AG08395 (cell line): ENCODE measurements at places on chromosomes 3 and 15.

DNA sequence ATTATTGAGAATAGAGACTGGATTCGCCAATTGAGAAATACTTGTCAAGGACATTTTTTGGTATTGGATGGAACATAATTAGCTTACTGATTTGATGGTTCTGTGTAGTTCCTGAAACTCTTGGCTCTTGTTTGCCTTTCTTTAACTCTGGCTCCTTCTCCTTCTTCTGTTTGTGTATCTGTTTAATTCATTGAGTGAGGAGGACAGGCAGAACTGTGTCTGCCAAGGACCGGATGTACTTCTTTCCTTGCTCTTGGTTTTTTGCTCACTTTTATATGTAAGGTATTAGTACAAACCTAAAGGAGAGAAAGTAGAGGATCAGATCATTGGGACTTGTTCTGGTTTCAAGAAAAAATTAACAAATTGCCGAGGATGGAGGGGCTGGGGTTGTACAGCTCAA, 48.9 kb downstream of the TCF12 start:
- DNase-seq = no peak

DNA sequence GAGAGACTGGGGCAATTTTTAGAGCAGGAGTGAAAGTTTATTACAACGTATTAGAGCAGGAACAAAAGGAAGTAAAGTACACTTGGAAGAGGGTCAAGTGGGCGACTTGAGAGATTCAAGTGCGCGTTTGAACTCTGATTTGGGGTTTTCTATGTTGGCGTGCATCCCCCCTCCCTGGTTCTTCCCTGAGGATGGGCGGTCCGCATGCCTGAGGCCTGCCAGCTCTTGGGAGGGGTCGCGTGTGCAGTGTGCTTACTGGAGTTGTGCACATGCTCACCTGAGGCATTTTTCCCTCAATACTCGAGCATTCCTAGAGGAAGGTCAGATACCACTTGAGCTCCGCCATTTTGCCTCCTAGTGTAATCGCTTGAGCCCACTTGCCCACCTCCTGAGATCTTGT, 10.4 kb upstream of the CHAC1 start:
- DNase-seq = no peak

GRCh38 chr15:49328941-49329340, 94.1 kb upstream of the FGF7 start:
- no peak for DNase-seq

GRCh38 chr15:67446449-67446848, 74.5 kb upstream of the C15orf61 start:
- no peak for DNase-seq

DNA sequence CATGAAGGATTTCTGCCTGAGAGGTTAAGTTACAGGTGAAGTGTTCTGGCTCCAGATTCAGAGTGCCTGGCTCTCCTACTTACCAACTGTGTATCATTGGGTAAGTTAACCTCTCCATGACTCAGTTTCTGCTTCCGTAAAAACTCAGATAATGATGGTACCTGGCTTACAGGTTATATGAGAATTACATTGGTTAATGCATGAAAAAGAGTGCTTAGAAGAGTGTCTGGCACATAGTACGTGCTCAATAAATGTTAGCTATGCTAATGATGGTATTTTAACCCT, 23.8 kb downstream of the CFAP161 start:
- DNase-seq = no peak

DNA sequence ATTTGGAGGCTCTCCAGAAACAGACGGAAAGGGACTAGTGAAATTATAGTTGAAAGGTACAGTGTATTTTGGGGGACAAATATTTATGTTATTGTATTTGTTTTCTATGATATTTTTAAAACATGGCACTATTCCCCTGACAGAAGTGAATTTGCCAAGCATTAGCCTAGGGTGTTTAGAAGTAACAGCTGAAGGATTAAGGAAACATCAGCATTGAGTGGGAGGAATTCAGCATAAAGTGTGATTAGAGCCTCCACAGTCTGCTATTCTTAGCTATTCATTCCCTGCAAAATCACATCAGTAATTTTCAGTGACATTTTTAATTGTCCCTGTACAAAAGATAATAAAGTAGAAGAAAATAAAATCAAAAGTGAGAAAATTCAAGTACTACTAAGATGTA, 231.4 kb downstream of the ROBO2 start:
- no peak for DNase-seq

- DNase-seq = peak; percentile 47
Measured at GRCh38 chr15:95291898-95292472, 1038.5 kb upstream of the NR2F2 start.

GRCh38 chr3:179716811-179717210, 64.0 kb downstream of the USP13 start:
- DNase-seq = peak; percentile 79

DNA sequence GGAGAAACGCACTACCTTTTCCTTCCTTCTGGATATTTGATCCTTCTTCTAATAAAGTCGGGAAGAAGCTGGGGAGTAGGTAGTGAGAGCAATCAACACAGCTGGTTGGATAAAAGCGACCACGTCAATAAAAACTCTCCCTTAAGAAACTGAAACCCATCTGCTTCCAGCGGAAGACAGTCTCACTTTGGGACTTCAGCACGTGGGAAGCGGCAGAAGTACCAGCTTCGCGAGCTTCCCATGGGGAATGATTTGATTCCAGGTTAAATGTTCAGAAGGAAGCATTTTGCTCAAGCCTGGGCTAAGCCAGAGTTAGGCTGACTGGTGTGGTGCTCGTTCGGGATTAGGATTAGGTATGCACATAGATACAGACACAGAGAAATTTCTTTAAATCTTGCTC, 262.3 kb upstream of the LYSMD4 start:
- DNase-seq = no peak

DNA sequence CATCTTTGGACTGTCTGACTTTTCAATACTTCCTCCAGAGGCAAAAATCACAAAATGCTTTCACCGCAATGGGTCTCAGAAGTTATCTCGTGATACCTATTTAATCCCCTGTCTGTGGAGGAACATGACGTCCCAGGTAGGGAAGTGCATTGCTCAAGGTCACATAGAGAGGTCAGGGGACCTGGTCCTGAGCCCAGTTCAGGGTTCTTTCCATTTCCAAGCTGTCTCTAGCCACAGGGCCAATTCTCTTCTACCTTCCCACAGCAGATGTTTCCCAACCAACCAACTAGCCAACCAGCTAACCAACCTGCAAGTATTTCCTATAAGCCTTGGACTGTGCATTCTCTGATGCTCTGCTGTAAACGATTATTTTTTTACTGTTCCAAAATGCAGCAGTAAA, 122.2 kb upstream of the DLG1 start:
- DNase-seq = no peak

GRCh38 chr3:144054766-144055165, 83.1 kb downstream of the DIPK2A start:
- no peak for DNase-seq

GRCh38 chr3:14352002-14352627, 50.3 kb upstream of the SLC6A6 start:
- DNase-seq = no peak

- peak; percentile 10 for DNase-seq
Measured at GRCh38 chr3:17360991-17361390, 381.4 kb downstream of the TBC1D5 start.

- no peak for DNase-seq
Measured at GRCh38 chr3:72407766-72408165, 440.5 kb downstream of the SHQ1 start.

DNA sequence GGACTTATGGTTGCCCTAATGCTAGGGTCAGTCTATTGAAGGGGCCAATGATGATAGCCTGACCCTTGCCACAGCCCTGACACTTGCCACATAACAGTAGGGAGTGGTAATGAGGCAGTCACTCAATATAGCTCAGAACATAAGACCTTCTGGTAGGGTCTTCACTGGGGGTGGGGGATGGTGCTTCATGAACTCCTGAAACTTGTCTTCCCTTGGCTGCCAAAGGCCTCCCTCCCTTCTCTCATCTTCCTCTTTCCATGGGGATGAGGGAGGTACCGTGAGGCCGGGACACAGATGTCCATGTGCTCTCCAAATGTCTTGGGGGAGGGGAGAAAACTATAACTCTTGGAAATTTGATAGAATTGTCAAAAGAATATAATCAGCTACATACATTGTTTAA, 21.1 kb upstream of the THSD4 start:
- no peak for DNase-seq

- no peak for DNase-seq
Measured at GRCh38 chr15:44243829-44244228, 44.7 kb upstream of the GOLM2 start.

DNA sequence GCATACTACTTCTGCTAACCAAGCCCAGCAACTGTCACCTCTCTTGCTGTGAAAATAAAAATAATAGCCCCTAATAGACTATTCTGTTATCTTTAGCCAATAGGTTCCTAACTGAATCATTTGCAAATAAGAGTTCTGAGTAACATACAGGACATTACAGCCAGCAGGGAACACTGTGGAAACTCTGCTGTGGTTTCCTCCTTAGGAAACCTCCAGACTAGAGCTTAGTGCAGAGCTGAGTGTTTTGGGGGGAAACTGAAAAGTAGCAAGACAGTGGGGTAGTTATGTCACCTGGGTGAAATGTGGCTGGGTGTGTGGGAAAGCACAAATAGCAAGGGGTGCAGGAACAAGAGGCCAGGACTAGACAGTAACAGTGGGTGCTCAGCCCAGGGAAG, 32.4 kb downstream of the DZIP1L start:
- no peak for DNase-seq

- DNase-seq = no peak
Measured at GRCh38 chr3:187739094-187739560, 6.1 kb downstream of the BCL6 start.

GRCh38 chr3:49411535-49411967, 225 bp downstream of the RHOA start:
- no peak for DNase-seq

GRCh38 chr3:36494461-36495109, 114.3 kb downstream of the STAC start:
- peak; percentile 88 for DNase-seq

DNA sequence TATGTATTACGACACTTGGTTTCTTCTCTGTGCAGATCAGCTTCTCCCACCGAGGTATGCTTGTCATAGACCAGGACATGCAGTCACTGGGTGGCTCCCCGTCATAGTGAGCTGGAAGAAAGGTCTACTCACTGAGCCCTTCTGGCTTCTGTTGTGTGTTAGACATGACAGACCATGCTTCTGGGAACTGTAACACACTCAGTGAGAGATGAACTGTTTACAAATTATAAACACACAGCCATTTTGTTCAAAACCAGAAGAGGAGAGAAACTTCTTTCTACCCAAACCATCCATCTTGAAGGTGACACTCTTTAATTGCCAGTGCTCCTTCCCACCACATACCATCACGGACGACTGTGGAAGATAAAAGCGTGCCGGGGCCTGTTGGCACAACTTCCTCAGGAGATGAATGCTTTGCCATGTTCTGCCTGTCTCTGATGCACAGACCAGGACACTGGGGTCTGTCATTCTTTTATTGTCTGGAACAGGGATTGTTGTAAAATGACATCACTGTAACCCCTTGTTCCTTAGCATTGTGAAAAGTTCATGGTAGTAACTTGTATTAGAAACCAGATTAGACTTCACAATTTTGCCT, 214.3 kb downstream of the MCTP2 start:
- no peak for DNase-seq

- DNase-seq = no peak
Measured at GRCh38 chr15:66261056-66261455, 7.5 kb upstream of the MEGF11 start.

DNA sequence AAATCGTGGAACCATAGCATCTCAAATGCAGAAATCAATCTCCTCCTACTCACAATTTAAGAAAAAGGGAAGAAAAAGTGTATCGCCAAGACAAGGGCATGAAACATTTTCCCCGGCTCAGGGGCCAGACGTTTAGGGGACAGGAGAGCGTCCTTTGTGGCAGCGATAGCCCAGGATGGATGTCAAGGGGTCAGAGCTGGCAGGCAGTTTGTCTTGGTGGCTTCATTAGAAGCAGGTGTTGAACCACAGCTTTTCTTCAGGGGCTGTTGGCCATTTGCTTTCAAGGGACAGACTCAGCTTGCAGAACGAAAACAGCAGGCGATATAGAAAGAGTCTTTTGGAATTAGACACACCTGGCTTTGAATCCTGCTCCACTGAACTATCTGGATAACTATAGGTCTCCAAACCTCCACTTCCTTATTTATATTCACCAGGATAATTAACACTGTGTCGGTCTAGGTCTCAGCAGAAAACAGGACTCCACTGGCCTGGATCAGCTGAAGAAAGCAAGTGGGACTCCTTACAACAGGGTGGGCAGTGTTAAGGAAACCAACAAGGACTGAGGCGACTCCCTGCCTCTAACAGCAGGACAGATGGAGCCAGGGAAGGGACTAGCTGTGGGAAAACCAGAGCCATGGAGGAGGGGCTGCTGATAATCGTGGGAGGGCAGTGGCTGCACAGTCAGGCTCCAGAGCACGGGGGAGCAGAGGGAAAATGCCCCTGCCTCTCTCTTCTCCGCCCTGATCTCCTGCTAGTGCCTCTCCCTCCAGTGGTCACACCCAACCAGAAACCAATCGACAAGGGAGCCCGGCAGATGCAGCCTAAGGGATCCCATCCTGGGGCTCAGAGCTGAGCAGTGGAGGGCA, 123.6 kb downstream of the LIPC start:
- DNase-seq = no peak

- DNase-seq = no peak
Measured at GRCh38 chr3:14521611-14522010, 18.5 kb downstream of the GRIP2 start.

GRCh38 chr3:124428372-124429128, 301.7 kb upstream of the UMPS start:
- peak; percentile 29 for DNase-seq

DNA sequence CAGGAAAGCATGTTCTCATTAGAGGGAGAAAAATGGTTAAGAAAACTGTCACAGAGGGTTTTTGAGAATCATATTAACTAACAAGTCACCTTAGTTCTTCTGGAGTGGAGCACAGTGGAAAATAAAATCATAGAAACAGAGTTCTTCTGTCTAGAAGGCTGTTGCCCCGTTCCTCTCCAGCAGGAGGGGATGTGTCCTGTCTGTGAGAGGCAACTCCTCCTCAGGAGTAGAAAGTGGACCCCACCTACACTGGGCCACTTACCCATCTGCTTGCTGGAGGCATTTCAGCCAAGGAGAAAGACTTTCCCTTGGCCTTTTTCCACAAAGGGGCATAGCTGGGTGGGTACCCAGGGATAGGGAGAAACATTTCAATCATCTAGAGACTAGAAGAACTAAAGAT, 106.6 kb downstream of the SSR3 start:
- peak; percentile 57 for DNase-seq

GRCh38 chr3:96027718-96028117, 786.7 kb upstream of the EPHA6 start:
- no peak for DNase-seq

DNA sequence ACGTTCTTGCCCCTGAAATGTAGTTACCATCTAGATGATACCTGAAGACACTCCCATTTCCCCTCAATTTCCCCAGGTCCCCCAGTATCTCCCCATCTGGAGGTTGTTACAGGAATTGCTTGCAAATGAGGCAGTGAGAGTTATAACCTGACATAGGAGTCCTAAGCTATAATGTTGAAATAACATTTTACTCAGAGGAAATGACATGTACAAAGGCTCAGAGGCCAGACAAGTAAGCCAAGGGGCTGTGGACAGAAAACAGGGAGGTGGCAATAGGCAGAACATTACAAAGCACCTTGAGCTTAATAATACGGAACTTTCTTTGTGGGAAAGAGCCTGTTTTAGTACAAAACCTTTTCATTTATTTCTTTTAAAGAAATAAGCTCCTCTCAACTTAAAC, 171.9 kb downstream of the FRMD5 start:
- DNase-seq = no peak
